ENCODE measurements at places on chromosomes 7 and 10.

GRCh38 chr10:454860-455259 is 234.6 kb downstream of the DIP2C start:
- no peak for DNase-seq

- DNase-seq: no peak
These were observed 521 bp downstream of the LIMK1 start for GRCh38 chr7:74083928-74084721.

DNA sequence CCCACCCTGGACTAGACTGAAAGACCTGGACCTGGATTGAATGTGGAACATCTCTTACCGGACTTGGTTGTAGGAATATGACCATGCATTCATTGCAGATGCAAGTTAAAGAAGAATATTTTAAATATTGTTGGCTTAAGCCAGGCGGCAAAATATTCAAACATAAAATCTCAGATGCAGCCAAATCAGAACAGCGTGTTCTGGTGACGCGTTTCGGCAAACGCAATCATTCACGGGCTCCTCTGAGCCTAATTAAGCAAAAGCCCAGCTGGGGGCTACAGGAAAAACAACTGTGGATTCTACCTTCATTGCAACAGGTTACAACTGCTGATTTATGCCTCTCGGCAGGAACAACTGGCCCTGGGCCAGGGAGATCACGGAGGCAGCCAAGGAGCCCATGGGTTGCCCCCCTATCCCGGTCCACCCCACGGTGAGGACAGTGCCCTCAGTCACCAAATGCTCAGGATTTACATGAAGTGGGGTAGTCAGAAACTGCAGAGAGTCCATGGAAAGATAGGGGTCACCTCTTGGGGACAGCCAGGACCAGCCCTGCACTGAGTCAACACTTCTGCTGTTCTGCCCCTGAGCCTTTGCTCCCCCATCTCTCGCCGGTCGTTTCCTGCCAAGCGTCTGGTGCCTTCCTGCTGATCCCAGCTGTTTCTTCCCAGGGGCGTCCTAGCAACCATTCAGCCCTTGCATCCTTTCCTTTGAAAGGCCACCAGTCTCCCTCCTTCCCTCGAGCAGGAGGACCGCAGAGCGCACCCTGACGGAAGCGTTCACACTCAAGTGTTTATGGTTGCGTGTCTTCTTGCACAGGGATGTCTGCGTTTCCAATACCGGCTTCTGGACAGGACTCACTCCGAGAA is 64.4 kb upstream of the SFMBT2 start:
- DNase-seq: peak; percentile 46

DNA sequence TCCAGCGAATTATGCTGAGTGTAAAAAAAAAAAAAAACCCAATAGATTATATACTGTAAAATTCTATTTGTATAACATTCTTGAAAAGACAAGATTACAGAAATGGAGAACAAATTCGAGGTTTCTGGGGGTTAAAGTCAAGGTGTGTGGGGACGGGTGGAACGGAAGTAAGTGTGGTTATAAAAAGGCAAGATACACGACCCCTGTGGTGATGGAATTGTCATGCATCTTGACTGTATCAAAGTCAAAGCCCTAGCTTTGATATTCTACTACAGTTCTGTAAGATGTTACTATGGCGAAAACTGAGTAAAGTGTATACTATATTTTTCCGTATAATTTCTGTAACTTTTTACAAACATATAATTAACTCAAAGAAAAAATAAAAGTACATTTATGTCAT is 718.2 kb upstream of the PCDH15 start:
- DNase-seq: no peak

DNA sequence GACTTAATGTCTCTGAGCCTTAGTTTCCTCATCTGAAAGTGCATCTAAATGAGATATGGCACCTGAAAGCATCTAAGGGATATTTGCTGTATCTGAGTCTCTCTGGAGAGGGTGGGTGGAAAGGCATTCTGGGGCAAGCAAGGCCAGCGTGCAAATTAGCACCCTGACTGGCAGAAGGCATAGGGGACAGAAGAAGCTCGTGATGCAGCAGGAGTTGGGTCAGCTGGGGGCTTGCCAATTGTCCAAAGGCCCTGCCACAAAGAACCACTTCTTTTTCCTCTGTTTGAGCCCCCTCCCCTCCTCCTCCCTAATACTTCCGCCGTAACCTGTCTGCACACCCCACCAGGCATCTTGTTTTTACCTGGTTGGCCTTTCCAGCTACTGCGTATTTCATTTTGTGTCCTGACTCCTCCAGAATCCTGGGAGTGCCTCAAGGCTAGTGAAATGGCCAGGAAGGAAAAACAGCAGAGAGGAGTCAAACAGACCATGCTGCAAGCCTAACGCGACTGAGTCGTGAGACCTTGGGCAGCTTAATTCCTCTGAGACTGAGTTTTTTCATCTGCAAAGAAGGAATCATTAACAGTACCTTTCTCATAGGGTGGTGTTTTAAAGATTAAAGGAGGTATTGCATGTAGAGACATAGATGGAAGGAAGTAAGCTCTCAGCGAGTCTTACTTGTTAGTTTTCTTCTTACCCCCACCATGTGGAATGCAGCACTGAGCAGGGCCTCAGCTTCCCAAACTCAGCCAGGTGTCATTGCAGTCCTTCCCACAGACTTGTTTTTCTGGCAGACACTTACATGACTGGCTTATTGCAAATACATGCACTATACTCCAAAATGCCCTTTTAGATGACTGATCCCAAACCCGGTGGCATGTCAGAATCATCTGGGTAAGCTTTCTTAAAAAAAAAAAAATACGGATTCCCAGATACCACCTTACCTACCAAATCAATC is 49.1 kb upstream of the MXI1 start:
- DNase-seq: no peak

- DNase-seq: no peak
These were observed 626.6 kb upstream of the GHITM start for GRCh38 chr10:83512681-83513080.

GRCh38 chr10:45433716-45434469 is 59.9 kb downstream of the ALOX5 start:
- no peak for DNase-seq

- DNase-seq: no peak
These were observed 25.1 kb upstream of the ADGRA1 start for GRCh38 chr10:133062635-133063034.
